ENCODE measurements at places on chromosomes 6 and 20. TPM values are rescaled to one million over a fixed set of nuclear protein-coding genes. Genes with fewer than 3 reads are reported as not detected.

The ADGB gene
- 0.04 TPM for total RNA-seq

The MYLK2 gene
- total RNA-seq = 0.42 TPM

The DHX35 gene
- 14.4 TPM for total RNA-seq

The IMPG1 gene
- total RNA-seq = not detected

The SLC22A2 gene
- not detected for total RNA-seq

The MAK gene
- total RNA-seq = 1.3 TPM

The CGA gene
- total RNA-seq = 5.5 TPM

The PACRG gene
- total RNA-seq = 2.4 TPM

The SIRPA gene
- total RNA-seq = 16.2 TPM

The C6orf163 gene
- total RNA-seq = 5.7 TPM

All from progenitor cell of endocrine pancreas (in vitro differentiated cells).